Omental fat pad (tissue), 4 donors: ENCODE measurements at places on chromosomes 1 and 21. TPM values are rescaled to one million over a fixed set of nuclear protein-coding genes. Genes with fewer than 3 reads are reported as not detected.

GRCh38 chr1:98556521-98557158 lies 104.9 kb upstream of the SNX7 start:
- no peak for DNase-seq

DNA sequence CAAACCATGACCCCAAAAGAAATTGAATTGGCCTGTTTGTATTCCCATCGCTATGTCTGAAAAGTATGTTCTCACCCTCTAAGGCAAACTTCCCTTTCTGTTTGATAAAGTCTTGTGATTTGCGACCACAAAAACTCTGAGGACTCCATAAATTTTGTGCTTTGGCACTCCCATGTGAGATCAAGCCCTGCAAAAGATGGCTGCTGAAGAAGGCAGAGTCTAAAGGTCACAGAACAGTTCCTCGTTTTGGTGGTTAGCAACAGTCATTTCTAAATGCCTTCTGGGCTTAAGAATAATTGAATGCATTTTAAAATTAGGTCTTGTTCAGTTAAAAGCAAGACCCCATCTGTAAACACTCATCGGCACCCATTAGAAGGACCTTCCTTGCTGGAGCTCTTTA lies 441.6 kb downstream of the OMA1 start:
- no peak for DNase-seq

GRCh38 chr1:230073371-230074035 lies 6.5 kb downstream of the GALNT2 start:
- DNase-seq = no peak

DNA sequence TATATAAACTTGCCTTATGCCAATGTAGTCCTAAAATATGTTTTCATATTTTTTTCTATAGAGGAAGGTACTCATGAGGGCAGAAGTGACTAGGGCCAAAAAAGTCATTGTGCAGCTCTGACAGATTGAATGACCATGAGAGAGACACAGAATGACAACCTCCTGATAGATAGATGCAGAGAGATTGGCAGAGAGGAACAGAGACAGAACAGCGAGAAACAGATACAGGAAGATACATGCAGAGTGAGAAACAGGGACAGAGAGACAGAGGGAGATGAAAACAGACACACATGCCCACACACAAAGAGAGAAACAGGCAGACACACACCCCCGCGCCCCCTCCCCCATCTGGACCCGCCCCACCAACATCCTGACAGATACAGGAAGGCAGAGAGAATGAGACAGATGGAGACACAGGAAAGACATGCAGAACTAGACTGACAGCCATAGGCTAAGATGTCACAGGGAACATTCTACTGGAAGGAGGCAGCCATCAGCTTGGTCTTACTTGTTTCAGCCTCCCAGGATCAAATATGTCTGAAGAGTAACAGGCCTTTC lies 211.1 kb downstream of the ST6GALNAC3 start:
- no peak for DNase-seq

- no peak for DNase-seq
Measured at GRCh38 chr21:45356653-45357435, 48.1 kb upstream of the COL18A1 start.

GRCh38 chr1:65404941-65405340 lies 15.5 kb upstream of the LEPR start:
- no peak for DNase-seq

GRCh38 chr21:46173573-46173972 lies 10.7 kb downstream of the SPATC1L start:
- no peak for DNase-seq

DNA sequence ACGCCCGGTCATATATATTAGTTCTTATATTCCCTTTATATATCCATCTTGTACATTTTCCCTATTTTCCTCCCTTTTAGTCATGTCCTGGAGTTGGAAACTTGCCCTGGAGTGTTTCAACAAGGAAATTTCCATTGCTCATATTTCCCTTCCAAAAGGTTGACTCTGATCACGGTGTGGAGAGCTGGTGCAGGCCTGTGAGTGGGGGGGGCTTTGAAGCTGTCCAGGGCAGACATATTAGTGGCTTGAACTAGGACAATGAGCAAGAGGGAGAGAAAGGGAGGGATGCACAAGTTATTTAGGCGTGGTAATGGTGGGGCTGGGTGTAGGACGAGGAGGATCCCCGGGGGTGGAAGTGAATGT lies 30.4 kb upstream of the TMEM61 start:
- DNase-seq = no peak

DNA sequence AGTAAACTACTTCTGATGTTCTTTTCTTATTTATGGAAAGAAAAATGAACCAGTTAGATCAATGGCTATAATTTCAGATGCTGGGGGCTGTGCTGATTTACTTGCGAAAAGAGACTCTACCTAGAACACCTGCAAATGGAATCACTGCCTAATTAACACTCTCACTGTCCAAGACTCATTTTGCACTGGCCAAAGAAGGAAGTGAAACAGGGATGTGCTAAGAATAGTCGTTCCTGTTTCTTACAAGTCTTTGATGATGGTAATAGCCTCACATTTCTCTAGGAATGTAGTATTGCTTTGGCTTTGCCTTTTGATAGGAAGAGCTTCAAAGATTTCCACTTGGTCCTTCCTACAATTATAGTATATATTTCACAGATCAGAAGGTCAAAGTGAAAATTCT lies 12.7 kb upstream of the TSNAX start:
- DNase-seq = no peak

DNA sequence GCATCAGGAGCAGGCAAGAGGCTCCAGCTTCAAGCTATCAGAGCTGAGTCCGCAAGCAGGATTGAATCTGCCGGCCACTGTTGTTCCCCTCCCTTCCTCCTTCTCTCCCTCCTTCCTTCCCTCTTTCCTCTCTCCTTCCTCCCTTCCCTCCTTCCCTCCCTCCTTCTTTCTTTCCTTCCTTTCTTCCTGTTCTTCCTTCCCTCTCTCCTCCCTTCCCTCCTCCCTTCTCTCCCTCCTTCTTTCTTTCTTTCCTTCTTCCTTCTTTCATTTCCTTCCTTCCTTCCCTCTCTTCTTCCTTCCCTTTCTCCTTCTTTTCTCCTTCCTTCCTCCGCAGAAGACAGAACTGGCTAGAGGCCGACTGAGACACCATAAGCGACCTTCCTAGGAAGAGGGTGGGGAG lies 534.0 kb downstream of the NPHP4 start:
- no peak for DNase-seq

DNA sequence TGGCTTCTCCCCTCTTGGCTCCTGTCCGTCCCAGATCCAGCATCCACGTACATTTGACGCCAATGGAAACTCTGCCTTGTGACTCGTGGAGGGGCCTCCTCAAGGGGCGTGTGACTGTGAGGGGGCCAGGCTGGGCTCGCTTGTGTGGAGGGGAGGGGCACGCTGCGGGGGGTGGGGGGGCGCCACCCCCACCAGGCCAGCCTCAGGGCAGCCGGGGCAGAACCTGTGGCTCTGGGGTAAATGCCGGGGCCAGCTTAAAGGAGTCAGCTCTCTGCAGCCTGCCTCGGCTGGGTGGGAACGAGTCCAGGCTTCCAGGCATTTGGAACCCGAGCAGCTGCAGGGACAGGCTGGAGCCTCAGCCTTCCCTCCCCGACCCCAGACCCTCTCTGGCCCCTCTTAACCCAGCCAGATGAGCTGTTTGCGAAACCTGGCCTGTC lies 94.1 kb downstream of the SIK1 start:
- no peak for DNase-seq

DNA sequence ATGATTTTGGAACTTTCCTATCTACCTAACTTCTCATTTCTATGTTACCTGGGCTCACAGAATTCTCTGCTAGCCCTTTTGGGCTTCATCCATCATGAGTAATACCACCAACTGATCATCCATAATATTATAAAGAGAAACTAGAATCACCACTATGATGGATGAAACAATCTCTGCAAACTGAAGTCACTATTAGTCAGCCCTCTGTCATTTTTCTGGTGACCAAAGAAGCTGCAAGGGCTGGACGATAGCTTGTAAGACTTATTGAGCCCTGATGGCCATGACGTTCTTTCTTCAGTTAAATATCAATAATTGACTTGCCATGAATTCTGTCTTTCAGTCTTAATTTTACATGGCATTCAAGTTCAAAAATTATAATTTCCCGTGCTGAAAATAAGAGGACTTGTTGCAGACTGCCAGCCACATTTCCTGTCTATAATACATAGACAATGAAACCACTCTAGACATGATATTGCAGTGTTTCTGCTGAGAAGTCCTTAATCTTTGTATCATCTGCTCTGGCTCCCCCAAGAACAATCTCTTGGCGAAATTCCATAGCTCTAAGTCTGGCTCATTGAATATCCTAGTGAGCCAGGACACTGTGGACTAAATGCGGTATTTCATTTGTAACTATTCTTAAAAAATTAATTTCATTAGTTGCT lies 655.0 kb upstream of the CAMK1G start:
- DNase-seq = no peak

DNA sequence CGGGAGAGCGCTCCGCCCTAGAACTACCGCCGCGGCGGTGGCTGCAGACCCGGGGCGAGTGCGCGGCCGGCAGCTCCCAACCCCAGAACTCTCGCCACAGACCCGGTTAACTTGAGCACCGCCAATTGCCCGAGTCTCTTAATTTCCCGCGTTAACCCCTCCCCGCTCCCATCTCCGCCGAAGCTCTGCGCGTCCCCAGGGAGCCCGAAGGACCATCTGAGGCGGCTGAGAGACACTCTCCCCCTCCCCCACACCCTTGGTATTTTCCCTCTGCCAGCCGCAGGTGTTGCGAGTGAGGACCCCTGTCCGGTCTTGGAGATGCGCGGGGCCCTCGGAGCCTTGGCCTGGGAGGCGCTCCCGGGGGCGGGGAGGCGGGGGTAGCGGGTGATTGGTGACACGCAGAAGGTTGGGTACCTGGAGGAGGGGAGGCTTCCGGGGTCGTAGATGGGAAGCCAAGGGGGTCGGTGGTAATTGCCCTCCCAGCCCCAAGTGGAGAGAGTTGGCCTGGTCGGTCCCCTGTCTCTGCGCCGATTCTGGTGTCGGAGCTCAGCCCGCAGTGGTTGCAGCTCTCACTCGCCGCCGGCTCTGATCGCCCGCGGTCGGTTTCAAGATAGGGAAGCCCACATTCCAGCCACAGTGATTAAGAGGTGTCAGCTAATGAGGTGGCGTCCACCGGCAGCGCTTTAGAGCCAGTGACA lies 858 bp upstream of the SUSD4 start:
- DNase-seq = no peak

DNA sequence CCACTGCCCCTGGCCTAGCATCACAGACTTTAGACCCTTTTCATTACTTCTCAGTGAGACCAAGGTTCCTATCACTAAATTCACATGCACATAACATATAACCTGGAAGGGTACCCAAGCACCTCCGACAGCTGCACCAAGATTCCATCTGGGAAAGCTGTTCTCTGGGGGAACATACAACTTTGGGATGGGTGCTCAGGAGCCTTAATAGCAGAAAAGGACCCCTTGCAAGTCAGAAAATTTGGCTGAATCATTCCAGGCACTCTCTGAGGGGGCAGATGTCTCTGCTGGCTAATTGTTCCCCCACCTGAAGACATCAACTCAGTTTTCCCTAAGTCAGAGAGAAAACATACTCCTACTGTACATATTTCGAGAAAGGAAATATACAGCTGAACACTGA lies 41.3 kb upstream of the PSEN2 start:
- DNase-seq = no peak

DNA sequence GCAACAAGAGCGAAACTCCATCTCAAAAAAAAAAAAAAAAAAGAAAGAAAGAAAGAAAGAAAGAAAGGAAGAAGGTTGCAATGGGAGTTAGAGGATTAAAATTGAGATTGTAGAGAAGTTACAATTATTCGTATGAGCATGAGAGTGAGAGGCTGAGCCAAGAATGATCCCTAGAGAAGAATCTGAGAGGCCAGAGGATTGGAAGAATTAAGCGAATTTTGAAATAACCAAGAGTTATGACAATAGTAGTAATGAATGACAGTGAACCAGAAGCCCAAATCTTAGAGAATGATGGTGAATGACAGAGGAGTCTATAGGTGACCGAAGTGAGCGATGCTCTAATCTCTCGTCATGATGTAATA lies 369 bp upstream of the ZYG11B start:
- DNase-seq = no peak

GRCh38 chr1:54081306-54082270 lies 28.2 kb downstream of the TCEANC2 start:
- peak; percentile 39 for DNase-seq

- DNase-seq = no peak
Measured at GRCh38 chr1:175198332-175198731, 5.8 kb upstream of the KIAA0040 start.

GRCh38 chr1:31715087-31715872 lies 11.5 kb upstream of the COL16A1 start:
- peak; percentile 67 for DNase-seq

DNA sequence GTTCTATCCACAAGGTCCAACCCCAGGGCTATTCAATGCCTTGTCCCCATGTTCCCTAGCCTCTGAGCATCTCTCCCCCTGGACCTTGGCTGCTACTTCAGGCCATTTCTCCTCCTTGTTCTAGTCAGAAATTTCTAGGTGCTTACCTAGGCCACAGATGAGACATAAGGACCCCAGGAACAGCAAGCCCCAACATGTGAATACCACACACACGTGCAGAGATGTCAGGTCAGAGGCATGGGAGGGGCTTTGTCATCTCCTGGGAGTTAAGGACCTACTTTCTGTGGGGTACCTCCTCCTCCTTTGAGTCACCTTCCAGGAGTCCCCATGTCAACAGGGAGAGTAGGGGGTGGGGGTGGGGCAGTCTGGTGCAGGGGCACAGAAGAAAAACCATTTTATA lies 7.1 kb upstream of the RGS16 start:
- DNase-seq = no peak

GRCh38 chr1:91523482-91523881 lies 22.8 kb downstream of the CDC7 start:
- no peak for DNase-seq

- no peak for DNase-seq
Measured at GRCh38 chr21:45979651-45980050, 1.9 kb upstream of the COL6A1 start.

DNA sequence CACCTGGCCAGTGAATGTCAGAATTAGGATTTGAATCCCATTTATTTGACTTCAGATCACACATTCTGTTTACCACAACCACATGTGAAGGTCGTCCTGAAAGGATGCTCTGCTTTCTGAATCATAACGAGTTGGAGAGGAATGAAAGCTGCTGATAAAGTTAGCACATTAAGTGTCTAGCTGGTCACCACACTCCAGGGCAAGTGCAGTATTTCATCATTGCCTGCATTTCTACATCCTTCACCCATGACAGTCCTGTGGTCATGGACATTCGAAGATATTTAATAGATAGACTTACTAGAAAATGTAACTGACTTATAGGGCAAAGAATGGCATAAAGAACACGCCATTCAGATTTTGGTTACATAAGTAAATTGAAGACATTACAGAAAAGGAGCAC lies 52.7 kb upstream of the ST6GALNAC3 start:
- no peak for DNase-seq

GRCh38 chr1:183689762-183690204 lies 36.7 kb upstream of the APOBEC4 start:
- DNase-seq = no peak

- DNase-seq = no peak
Measured at GRCh38 chr1:231364192-231364591, 26.1 kb downstream of the SPRTN start.

GRCh38 chr1:210244746-210245367 lies 12.3 kb downstream of the SERTAD4 start:
- DNase-seq = no peak

- no peak for DNase-seq
Measured at GRCh38 chr1:107175102-107175909, 34.5 kb downstream of the NTNG1 start.

The HMCN1 gene
- 45.9 TPM for total RNA-seq

The MROH9 gene
- 0.24 TPM for total RNA-seq

The CELA2A gene
- total RNA-seq = not detected

The TRIM17 gene
- 1.7 TPM for total RNA-seq

The DNM3 gene
- 2.9 TPM for total RNA-seq

The KCNE2 gene
- not detected for total RNA-seq

The SPRR2F gene
- total RNA-seq = not detected
